ENCODE measurements at places on chromosomes 7 and 10.

DNA sequence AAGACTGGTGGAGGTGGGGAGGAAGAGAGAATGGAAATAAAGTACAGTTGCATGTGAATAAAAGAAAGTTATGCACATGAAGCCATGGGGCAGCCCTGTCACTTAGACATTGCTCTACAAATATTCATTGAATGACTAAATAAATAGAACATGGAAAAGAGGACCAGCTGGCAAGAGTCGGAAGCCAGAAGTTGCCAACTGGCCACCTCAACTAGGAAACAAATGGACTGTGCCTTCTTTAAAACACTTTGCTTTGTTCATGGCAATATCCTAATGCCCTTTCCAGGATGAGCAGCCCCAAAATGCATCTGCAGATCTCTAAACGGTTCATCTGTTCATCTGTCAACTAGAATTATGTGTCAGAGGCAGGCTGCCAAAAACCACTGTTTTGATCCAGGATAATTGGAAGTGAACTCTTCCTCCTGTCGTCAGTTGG lies 157.3 kb downstream of the NOC3L start:
- DNase-seq, result no peak

GRCh38 chr7:32942415-32943251 lies 14.6 kb upstream of the FKBP9 start:
- peak; percentile 22 for DNase-seq

- DNase-seq, result no peak
These were observed 125.4 kb upstream of the BET1 start for GRCh38 chr7:94129443-94130140.

GRCh38 chr7:148398844-148399365 lies 191.7 kb upstream of the C7orf33 start:
- no peak for DNase-seq

DNA sequence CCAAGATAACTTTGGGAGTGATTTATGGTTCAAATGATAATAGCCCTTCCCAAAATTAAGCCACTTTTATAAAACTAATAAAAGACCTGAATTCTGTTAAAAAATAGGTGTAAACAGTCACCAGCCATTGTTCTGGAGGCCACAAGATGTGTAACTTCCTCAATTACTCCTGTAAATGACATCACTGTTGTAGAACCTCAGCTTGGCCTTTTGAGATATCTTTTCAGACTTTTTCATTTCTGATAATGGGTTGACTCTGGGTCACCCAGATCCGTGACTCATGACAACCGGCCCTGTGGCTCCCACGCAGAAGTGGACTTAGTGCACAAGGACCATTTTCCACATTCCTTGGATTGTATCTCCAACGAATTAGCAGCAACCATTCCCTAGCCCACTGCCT lies 106.6 kb downstream of the DKK1 start:
- no peak for DNase-seq

DNA sequence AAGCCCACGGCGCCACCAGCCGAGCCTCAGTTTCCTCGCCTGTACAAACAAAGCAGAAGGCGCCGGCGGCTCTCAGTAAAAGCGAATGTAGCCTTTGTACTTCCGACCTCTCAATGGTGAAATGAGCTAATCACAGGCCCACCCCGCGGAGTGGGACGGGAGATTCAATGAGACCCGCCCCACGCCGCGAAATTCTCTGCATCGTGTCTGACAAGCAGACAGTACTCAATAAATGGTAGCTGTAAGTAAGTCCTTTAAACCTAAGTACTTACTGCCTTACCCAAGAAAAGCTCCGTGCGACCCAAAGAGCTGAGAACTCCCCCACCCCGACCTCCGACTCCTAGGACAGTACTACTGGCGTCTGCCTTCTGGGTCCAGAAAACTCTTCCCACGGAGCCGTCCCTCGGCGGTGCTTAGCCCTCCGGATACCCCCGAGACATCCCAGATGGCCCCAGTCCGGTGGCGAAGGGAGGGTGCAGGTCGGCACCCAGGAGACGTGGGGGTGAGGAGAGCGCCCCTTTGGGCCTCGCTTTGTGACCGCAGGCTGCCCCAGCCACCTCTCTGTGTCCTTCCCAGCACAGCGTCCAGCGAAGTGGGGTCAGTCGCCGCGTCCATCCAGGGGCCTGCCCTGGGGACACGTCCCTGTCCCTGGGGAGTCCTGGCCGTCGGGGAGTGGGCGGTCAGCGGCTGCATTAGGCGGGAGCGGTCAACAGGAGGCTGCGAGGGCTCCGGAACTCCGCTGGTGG lies 972 bp upstream of the CXCL12 start:
- no peak for DNase-seq

- no peak for DNase-seq
These were observed 29.0 kb upstream of the DGKI start for GRCh38 chr7:137875746-137876145.

DNA sequence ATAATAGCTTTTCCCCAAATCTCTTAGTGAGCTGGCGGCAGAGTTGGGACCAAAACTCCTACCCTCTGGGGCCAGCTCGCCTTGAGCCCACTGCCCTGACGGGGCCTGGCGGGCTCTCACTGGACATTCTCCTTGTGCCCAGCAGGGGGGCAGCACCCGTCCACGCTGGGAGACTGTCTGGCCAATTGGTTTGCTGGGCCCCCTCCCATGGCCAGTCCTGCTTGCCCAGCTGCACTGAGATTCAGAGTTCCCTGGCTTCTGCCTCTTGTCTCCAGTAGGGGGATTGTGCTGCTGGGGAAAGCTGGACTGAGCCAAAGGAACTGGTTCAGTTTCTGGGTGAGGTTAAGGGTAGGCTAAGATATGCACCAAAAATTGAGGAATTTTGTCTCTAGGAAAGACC lies 59.8 kb downstream of the RAMP3 start:
- no peak for DNase-seq

DNA sequence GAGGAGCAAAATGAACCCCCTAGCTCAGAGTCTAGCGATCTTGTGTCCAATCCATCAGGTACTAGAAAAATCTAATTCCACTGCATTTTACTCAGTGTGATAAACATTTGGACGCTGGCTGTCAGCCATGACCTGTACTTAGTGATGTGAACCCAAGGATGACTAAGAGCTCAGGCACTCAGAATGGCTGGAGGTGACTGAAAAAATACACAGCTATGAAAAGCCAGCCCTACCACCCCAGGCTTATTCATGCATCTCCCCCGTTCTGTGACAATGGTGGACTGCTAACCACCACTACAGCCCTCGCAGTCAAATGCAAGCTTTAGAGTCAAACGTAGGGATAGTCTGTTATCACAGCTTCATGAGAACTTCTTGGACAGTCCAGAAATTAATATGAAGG lies 14.9 kb downstream of the AFAP1L2 start:
- peak; percentile 9 for DNase-seq

GRCh38 chr10:22345301-22346095 lies at the start of gene SPAG6:
TSS of gene SPAG6 (plus strand) at chr10:22345496. CDS start at chr10:22345612, 116 bp downstream.
- no peak for DNase-seq

DNA sequence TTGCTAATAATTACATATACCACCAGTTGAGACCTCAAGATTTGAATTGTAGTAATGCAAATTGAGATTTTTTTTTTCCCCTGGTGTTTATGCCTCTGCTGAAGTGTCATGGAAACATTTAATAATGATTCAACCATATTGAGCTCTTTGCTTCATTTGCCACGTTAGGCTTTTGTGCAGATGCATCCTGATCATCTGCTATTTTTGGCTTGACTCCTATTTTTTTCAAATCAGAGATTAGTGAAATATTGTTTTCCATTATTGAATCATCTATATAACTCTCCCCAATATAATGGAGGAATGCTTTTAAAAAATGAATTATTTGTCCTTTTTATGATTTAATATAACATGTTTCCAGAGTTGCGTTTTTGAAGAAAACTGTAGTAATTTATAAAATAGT lies 115.1 kb downstream of the SRI start:
- DNase-seq, result no peak

- DNase-seq, result no peak
These were observed 15.4 kb downstream of the CUX1 start for GRCh38 chr7:101832685-101833375.

DNA sequence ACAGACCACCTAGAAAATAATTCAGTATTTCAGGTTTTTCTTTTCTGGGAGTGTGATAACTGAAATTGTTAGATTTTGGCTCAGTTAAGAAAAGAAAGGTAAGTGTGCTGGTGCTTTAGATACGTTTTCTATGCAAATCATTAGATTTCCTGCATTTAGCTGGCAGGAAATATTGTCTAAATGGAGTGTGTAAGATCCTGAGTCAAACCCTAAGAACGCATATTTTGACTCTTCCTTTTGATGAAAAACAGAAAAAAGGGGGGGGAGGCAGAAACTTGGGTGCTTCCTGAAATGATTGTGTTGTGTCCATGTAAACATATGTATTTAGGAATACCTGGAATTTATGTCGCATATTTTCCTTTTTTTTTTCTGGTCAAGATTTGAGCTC lies 1.2 kb downstream of the GRK5 start:
- no peak for DNase-seq

DNA sequence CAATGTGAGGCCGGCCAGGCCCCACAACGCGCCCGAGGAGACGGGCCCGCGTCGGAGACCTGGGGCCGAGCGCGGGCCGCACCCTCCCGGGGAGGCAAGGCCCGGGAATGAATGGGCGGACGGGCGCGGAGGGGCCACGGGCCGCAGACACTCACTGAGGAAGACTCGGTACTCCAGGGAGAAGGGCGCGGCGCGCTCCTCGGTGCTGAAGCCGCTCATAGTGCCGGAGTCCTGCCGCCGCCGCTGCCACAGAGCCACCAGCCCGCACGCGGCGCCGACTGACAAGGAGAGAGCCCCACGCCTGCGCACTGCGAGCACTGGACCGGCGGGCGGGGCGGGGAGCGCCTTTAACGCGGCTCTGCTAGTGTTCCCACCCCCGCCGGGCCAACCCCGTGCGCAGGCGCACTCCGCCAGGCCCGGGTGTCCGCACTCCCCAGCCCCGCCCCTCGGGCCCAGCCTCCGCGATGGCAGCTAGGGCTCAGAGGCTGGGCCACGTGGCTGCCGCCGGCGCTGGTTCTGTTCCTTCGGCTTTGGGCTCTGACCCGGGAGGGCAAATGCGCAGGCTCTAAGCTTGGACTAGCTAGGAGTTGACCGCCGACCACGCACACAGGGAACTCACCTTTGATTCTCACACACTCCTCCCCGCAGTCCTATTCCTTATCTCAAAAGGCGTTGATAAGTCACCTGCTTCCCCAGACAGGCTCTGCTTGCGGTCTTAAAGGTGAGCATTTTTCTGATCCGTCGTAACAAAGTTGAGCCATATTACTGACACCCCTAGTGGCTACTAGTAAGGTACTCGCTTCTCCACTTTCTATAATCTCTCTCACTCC lies at the start of gene PPA1:
Gene PPA1, minus strand, starts transcription at position 321 of the 830 bp plus-strand sequence. Its CDS starts 102 bp downstream, at position 219.
- DNase-seq, result peak; percentile 62

DNA sequence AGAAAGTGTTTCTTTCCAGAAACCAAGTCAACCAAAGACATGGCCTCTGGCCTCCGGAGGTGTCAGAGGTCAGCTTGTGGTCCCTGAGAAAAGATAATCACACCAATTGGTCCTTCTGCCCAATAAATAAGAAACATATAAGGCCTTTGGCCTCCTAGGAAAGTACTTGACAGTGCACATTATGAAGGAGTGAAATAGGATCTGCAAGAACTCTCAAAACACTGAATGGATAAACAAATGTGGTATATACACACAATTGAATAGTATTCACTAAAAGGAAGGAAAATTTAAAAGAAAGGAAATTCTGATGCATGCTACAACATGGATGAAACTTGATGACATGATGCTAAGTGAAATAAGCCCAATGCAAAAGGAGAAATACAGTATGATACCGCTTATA lies 35.4 kb upstream of the NRF1 start:
- DNase-seq, result no peak

GRCh38 chr7:145978769-145979168 lies 137.8 kb upstream of the CNTNAP2 start:
- peak; percentile 49 for DNase-seq

GRCh38 chr7:44650772-44651171 lies 44.3 kb downstream of the OGDH start:
- DNase-seq, result no peak

GRCh38 chr7:69635555-69636185 lies 37.4 kb downstream of the AUTS2 start:
- DNase-seq, result no peak

GRCh38 chr7:47484923-47485639 lies 96.8 kb downstream of the TNS3 start:
- DNase-seq, result no peak

DNA sequence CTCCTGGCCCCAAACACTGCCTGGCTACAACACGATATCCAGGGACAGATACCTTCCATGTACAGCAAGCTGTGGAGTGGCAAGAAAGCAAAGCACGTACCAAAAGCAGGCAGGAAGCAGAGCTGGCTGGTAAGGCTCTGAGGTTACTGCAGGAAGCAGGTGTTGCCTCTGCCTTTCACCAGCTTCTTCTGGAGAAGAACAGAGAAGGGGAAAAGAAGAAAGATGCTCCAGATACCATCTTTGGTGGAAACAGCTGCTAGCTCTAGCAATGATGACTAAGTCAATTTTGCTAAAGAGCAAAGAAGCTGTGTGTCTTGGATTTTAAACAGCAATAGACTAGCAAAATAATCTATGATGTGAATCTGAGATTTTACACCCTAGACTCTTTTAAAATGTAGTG lies 34.9 kb upstream of the PRSS1 start:
- no peak for DNase-seq

DNA sequence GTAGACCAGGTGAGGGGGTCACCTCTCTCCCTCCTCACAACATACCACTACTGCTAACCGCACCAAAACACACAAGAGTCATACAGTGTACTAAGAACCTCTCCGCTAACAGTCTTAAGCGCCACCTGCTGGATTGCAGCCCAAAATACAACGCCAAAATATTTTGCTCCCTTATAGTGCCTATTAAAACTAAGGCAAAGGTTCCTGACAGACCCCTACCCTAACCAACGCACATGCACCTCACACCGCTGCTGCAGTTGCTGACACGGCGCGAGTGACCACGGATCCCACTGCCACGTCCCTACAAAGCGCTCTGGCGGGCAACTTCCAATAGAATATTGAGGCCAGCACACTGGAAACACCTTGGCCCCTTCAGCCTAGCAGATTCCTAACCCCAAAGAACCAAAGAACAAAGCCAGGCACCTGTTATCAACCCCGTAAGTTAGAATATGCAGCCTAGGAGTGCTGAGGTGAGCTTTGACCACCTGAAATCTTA lies 563.6 kb upstream of the SEMA3D start:
- DNase-seq, result no peak
